Hippocampal formation (tissue), 2 donors: ENCODE measurements at places on chromosomes 4 and X.

DNA sequence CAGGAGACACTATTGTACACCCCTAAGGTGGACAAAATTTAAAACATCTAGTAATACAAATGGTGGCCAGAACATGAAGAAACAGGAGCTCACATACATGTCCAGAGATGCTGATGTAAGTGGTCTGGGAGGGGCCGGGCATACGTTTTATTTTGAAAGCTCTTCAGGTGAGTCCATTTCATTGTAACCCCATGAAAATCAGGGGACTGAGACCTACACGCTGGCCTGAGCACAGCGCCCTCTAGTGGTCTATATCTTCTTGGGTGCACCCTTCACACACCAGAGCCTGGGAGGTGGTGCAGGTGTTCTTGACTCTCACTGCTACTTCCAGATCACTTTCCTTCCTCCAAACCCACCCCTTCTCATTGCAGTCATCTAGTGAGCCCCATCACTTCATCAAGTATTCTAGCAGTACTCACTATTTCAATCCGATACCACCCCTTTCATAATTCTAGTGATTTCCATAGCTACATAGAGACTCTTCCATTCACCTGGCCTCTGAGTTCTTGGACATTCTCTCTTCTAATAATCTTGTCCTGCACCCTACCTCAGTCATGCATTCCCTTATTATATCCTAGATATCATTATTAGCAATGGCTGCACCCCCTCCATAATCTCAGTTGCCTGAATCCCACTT lies 4.3 kb upstream of the TLR6 start:
- DNase-seq: no peak

- DNase-seq: no peak
Observed at GRCh38 chr4:107036584-107037198, 578 bp upstream of the DKK2 start.

DNA sequence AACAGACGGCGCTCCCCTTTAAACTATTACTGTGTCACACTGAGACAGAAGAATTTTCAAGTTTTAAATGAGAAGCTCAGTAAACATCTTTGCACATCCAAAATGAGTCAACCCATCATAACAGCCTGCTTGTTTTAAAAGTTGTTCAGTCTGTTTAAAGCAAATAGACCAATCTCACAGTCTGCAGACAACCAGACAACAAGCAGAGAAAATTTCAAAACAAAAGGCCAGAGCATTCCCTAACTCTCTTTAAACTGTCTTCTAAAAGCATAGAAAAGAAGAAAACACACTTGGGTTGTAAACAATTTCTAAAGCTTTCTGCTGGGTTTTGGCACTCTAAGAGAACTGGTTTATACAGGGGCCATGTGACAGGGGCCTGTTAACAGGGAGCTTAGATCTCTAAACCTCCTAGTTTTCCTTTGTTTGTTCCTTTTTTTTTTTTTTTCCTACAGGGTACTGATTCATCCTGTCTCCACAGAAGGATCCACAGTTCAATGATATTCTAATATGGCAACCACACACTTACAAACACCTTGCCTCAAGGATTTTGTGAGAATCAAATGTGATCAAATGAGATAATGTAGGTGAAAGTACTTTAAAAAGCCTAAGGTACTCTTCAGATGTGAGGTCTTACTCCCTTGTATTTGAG lies 100.8 kb upstream of the MAML3 start:
- DNase-seq: no peak

- DNase-seq: no peak
Observed at GRCh38 chr4:164748375-164748774, 5.6 kb upstream of the SMIM31 start.

DNA sequence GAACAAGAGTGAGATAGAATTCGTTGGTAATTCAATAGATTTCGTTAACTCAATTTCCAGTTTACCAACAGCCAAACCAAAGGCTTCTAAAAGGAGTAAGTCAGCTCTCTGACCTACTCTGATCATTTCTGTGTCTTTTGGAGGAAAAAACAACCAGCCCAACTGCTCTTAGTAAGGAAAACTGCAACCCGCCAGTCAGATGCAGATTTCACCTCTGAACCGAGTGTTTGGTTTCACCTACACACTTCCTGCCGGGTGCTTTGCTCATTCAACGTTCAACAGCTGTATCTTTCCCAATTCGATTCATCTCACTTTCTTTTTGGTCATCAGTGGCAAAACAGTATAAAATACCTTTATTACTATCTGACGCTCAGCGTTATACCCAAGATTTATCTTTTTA lies 24.5 kb downstream of the TMSB4X start:
- DNase-seq: no peak

- no peak for DNase-seq
Observed at GRCh38 chrX:110180176-110180927, 137.5 kb downstream of the AMMECR1 start.

DNA sequence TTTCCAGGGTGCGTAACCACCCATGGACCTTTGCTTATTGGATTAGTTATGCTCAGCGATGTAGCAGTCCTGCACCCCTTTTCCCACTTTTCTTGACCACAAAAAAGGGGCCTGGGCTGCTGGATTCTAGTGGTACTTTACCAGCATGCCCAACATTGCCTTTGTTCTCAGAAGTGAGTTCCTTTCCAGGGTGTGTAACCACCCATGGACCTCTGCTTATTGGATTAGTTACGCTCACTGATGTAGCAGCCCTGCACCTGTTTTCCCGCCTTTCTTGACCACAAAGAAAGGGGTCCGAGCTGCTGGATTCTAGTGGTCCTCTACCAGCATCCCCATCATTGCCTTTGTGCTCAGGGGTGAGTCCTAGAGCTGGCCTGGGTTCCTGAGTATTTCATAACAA lies 138.2 kb downstream of the COX18 start:
- no peak for DNase-seq
